ENCODE measurements at places on chromosomes 5 and 9. TPM values are rescaled to one million over a fixed set of nuclear protein-coding genes. Genes with fewer than 3 reads are reported as not detected.

DNA sequence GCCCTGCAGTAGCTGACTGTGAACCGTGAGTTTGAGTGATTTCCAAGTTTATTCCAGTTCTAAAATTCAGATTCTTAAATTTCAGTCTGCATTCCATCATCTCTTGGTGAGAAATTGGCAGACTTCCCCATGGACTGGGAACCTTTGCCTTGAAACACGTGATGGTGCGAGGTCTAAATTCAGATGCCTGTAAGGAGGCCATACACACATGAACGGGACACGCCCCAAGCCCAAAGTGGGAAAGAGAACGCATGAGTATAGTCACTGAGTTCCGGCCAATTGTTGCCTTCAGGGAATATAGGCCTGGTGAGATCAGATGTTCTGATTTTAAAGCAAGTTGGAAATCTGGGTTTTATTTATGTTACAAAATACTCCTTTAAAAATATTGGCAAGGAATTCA lies 1084.4 kb upstream of the WWC1 start:
- DNase-seq: no peak

Gene FEM1C
- total RNA-seq: 46.9 TPM

Gene STING1
- total RNA-seq: 47.2 TPM

- no peak for DNase-seq
Measured at GRCh38 chr5:75720882-75721281, 3.6 kb upstream of the POC5 start.

DNA sequence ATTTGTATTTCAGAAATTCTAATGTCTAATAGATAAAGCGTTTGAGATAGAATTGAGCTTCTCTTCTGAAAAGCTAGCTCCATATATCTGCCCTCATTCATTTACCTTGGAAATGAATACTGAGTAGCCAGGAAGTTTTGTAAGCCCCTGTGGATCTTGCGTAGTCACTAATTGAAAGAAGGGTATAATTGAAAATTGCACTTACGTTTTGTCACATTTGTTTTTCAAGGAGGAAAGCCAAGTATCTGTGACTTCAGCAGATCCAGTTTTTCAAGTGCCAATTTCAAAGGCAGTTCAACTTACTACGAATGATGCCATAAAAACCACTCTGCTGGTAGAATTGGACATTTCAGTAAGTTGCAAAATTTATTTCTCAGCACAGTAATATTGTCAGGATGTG lies 14.0 kb downstream of the MTRR start:
- no peak for DNase-seq

- no peak for DNase-seq
Measured at GRCh38 chr5:72472031-72472430, 35.2 kb downstream of the ZNF366 start.

GRCh38 chr5:98461485-98461884 lies 312.0 kb upstream of the RGMB start:
- no peak for DNase-seq

Gene DOCK8
- 6.1 TPM for total RNA-seq

DNA sequence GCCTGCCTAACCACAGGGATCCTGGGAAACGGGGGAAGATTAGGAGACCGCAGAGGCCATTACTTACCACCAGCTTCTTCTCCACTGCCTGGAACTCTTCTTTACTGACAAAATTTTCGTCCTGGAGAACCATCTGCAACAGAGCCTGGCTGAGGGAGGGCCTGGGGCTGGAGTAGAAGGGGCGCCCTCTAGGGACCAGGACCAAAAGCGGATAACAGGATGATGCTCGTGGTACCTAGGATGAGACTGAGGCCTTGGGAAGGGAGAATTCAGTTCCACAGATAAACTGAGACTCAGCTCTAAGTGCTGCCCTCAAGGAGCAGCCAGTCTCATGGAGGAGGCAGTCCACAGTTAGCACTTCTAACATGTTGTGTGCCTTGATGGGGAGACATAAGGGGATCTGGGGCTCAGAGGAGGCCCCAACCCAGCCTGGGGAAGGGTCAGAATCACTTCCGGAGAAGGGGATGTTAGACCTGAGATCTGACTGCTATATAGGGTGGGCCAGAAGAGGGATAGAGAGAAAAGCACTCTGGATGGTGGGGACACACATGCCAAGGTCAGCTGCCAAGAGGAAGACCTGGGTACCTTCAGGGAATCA lies 1.2 kb downstream of the SPATA24 start:
- no peak for DNase-seq

Measured in Right ventricle myocardium inferior (tissue), 1 donor.